ENCODE measurements at places on chromosomes 1 and 21.

DNA sequence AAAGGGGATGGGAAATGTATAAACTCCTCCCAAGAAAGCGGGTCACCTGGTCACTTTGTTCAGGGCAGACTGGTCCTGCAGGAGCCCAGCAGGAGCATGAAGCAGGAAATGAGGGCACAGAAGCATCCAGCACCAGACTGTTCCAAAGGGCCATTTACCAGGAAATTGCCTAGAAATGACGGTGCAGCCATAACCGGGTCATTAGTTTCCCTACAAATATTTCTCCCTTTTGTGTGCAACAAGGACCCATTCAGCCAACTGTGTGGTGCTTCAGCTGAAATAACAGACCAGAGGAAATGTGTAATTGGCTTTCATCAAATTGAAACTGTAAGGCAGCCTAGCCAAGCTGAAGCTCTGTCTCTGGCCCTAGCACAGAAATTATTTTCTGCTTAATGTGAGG is 7.6 kb upstream of the CTTNBP2NL start:
- DNase-seq = no peak

GRCh38 chr1:53578358-53578757 is 119.2 kb downstream of the DMRTB1 start:
- no peak for DNase-seq

DNA sequence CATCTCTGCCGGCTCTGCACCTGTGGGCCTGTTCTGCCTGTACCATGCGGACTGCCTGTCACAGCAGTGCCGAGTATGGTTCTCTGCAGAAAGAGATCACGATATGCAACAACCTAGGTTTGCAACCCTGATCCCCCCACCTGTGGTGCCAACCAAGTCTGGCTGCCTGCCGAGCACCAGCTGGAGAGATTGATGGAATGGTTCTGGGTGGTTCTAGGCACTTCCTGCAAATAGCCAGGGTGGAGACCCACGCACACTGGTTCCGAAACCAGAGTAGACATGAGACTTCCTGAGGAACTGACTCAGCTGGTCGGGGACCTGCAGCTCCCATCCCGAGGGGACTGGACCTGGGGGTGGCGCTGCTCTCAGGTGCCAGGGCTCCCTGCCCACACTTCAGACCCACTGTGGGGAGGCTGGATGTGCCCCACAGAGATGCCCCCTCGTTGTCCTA is 5.4 kb downstream of the TPRG1L start:
- no peak for DNase-seq

DNA sequence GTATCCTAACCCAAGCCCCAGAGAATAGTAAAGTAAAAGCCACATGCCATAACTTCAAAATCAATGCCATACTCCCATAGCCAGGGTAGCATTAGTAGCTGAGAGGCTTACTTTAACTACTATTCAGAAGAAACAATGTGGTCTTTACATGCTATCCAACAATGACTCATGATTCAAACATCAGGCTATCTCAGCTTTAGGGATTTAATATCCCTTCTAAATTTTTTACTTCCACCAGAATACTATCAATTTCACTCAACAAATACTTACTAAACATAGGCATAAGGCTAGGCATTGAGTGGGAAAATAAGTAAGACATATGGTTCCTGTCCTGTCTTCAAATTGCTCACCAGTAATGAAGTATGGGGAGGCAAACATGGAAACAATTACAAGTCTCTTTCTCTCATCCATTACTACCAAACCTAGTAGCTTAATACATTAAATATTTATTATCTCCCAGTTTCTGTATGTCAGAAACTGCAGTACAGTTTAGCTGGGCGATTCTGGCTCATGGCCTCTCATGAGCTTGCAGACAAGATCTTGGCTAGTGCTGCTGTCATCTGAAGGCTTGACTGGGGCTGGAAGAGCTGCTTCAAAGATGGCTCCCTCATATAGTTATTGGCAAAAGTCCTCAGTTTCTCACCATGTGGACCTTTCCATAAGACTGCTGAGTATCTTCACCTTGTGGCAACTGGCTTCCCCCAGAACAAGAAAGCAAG is 30.7 kb downstream of the EVI5 start:
- DNase-seq = no peak

DNA sequence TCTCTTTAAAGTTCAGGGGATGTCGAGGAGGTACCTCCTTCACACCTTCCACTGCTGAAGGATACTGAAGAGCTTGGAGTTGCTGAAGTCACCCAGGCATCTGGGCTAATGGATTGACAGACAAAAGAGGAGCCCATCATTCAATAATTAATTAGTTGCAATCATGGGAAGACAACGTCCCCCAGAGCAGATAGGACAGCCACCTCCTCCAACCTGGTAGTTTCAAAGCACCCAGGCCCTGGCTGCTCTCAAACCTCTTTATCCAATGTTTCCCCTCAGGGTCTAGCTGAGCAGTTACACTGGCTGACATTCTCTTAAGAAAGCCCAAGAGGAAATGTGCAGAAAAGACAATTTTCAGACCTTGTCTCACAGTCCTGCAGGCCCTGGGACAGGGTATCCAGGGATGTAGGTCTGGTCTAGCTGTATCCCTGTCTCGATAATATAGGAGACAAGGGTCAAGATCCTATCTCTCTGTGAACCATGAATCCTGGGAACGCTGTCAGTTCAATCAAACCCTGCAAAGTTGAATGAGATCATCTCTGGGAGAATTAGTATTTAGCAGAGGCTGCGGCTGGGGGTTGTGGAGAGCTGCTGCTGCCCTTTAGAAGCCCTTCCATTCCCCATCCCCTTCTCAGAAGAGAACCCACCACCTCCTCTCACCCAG is 1.1 kb downstream of the TSPAN2 start:
- DNase-seq = no peak

DNA sequence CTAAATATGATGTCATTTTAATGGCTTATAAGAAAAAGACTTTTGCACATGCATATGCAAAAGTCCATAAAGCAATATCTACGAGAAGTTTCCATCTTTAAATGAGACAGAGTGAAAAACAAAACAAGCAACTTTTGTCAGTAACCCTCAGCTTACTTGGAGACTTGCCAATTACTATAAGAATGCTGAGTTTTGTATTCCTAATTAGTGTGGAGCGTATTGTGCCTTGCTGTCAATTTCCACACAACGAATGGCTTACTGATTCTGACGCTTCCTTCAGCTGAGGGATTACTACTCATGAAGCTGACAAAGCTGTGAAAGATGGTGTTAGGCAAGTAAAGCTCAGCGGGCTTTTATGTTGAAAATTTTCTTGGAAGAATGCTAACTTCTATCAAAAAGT is 440.4 kb upstream of the ADAMTS5 start:
- DNase-seq = no peak

DNA sequence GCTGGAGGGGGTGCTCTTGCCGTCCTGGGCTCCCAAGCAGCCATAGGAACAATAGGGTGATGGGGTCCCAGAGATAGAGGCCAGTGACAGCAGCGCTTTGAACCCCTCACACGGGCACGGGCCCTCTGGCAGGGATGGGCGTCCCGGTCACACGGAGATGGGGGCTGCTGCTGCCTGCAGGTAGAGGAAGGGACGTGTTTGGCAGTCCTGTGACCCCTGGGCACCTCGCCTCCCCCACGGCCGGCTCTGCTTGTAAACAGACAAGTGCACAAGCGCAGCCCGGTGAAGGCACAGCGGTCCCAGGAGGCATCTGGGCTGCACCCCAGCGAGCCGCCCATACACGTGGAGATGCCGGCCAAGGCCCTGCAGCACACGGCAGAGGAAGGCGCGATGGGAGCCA is 36.5 kb upstream of the PDE9A start:
- no peak for DNase-seq

DNA sequence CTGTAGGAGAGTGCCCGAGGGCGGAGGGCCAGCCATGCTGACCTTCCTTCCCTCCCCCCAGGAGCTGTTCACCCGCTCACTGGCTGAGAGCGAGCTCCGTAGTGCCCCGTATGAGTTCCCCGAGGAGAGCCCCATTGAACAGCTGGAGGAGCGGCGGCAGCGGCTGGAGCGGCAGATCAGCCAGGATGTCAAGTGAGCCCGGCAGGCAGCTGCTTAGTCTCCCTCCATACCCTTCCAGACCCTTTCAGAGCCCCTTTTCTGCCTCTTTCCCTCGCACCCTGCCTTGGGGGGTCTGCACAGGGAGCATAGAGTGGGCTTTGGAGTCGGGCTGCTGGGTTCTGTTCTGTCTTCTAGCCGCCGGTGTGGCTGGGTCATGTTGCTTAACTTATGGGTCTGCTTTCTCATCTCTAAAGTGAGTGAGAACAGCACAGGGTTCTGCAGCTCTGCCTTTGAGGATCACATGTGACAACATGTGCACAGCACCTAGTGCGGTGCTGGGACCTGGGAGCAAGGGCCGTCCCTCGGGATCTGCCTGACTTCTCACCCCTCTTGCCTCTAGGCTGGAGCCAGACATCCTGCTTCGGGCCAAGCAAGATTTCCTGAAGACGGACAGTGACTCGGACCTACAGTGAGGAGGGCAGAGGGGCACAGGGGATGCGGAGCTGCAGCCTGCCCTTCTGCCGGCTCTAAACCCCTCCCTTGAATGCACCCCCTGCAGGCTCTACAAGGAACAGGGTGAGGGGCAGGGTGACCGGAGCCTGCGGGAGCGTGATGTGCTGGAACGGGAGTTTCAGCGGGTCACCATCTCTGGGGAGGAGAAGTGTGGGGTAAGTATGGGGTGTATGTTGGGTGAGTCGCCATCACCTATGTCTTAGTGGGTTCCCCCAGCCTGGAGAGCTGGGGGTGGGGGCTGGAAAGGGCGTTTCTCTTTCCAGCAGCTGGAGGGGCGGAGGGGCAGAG is 6.2 kb downstream of the AMPD2 start:
- DNase-seq = no peak

DNA sequence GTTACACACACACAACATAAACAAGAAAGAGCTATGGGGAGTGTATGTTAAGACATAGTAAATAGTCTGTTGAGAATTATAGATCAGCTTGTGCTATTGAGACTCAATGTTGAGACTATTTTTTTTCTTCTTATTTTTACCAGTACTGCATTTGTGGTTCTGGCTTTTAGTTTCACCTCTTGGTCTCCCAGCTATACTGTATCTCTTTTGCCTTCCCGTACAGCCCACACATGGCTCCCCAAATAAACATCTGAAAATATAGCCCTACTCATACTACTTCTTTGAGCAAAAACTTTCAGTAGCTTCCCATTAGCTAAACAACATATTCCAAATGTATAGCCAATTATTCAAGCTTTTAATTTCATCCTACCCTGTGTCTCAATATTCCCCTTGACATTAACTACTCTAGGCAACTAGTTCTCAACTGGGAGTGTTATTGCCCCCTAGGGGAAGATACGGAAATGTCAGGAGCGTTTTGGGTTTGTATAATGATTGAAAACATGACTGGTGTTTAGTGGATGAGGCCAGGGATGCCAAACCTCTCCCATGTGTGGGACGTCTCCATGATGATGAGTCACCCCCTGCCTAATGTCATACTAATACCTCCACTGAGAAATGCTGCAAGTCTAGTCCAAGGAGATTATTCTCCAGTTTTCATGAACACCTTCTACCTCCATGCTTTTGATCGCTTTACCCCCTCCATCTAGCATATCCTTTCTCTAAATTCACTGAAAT is 6.8 kb downstream of the RPE65 start:
- no peak for DNase-seq

DNA sequence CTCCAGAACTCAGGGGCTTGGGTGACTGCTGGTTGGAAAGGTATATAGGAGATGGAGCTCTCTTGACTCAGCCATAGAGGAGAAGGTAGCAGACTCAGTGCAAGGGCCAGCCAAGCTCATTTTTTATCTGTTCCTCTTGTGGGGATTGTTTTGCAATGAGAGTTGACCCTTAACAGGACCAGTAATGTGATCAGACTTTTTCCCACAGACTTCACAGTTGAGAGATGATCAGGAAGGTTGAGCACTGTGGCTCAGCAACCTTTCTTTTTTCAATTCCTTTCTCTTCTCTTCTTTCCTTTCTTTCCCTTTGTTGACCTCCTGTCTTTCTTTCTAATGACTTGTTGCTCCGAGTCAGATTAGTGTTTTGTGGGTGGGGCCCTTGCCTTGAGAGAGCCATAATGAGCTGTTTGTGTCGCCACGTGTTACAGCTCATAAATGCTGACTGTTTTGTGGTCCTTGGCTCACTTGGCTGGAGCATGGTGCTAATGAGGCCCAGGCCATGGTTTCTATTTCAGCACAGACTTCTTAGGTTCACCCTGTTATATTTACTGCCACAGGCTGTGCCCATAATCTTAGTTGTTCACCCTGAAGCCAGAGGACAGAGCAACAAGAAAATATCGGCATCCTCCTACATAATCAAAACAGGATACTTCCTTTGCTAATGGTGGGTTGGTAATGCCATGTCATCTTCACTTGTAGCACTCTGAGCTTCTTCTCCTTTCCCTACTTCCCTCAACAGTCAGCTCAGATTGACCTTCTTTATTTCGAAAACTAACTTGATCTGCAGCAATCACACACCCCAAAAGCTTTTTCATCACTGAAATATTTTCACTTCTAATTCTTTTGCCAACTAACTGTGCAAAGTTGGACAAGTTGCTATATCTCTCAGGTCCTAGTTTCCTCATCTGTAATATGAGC is 13.9 kb downstream of the ADAM30 start:
- DNase-seq = no peak

GRCh38 chr1:208420696-208421095 is 176.5 kb upstream of the PLXNA2 start:
- DNase-seq = no peak

DNA sequence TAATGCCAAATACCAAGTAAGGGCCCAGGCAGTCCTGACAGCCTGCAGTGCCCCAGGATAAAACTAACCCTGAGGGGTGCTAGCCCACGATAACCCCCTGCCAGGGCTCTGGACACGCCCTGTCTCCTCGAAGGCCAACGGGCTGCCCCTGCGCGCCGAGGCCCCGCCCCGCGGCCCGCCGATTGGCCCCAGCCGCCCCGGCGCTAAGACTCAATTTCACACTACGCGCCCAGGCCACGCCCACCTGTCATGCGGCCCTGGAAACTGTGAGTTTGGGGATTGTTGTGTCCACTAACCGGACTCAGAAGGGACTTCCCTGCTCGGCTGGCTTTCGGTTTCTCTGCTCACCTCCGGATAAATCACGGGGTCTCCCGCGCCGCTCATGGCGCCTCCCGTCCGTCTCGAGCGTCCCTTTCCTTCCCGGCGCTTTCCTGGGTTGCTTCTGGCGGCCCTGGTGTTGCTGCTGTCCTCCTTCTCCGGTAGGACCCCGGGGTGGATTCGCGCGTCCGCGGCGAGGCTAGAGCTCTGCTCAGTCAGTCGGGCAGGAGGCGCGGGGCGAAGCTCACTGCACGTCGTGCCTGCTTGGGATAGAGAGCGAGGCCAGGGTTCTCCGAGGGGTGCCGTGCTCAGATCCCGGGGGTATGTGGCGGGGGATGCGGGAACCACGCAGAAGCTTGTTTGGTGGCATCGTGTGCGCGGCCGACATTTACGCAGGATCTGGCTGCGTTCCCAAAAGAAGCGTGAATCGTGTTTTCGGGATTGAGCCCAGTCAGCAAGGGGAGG is at the start of gene CR1L:
Gene CR1L, plus strand, starts transcription at position 282 of the 783 bp plus-strand sequence. Its CDS starts 101 bp downstream, at position 383.
- DNase-seq = peak; percentile 60

GRCh38 chr1:42433369-42433768 is 22.5 kb downstream of the ZMYND12 start:
- DNase-seq = no peak

GRCh38 chr1:154808261-154808908 is 61.7 kb downstream of the KCNN3 start:
- DNase-seq = no peak
